ENCODE measurements at places on chromosomes 6 and 20.

GRCh38 chr6:18845896-18846295, 458.7 kb downstream of the RNF144B start:
- no peak for DNase-seq

GRCh38 chr20:21933526-21933925, 228.1 kb downstream of the PAX1 start:
- DNase-seq: no peak

- DNase-seq: no peak
Observed at GRCh38 chr6:89500611-89501010, 67.7 kb downstream of the ANKRD6 start.

DNA sequence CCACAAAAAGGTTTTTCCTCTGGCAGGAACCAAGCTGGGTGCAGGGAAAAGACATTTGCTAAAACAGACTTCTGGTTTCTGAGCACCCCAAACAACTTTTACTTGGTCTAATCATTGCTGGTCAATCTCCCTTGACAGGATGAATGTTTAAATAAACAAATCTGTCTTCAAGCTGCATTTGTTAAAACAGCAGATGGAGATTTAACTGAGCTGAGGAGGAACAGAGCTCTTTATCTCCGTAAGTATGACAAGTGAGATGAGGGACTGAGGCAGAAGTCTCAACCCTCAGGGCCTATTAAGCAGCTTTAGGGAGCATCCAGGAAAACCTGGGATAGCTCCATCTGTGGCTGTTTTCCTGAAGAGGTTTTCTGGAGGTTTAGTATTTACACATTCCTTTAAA, 40.6 kb downstream of the NINL start:
- no peak for DNase-seq

GRCh38 chr6:150929416-150929815, 63.9 kb downstream of the MTHFD1L start:
- no peak for DNase-seq
